GM23248 (cell line): ENCODE measurements at places on chromosomes 5 and 9. TPM values are rescaled to one million over a fixed set of nuclear protein-coding genes. Genes with fewer than 3 reads are reported as not detected.

DNA sequence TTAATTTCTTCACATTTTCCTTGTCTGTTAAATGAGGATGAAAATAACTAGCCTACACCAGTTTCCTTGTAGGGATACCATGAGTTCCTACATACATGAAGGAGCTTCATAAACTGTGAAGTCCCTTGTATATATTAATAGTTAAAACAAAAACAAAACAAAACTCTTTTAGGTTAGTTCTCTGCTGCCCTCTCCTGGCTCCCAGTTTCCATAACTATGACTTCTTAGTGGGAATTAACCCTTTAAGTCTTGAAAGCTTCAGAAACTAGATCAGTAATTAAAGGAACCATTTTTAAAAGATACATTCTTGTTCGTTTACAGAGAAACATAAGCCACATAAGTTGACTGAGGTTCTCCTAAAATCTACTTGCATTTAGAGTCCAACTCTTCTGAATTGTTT lies 500.0 kb upstream of the C9orf72 start:
- peak; percentile 72 for DNase-seq

- no peak for DNase-seq
Observed at GRCh38 chr9:129879103-129879699, 43.9 kb downstream of the USP20 start.

Gene IL4
- 0.34 TPM in 1 of 2 replicates, not detected in the other for polyA plus RNA-seq

Gene HAVCR1
- not detected in 2 replicates for polyA plus RNA-seq

DNA sequence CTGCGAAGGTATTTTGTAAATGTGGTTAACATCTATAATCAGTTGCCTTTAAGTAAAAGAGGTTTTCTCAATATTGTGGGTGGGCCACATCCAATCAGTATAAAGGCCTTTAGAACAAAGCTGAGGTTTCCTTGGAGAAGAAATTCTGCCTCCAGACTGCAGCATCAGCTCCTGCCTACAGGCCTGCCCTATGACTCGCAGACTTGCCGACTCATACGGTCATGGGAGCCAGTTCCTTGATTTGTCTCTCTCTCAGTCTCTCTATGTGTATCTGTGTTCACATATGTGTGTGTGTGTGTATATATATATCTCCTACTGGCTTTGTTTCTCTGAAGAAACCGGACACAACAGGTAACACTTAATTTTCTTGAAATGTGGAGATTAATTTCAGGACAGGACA lies 45.3 kb downstream of the SLC36A1 start:
- DNase-seq, result peak; percentile 92

Gene FXN
- 22.0 and 23.6 TPM in 2 replicates for polyA plus RNA-seq

- DNase-seq, result no peak
Observed at GRCh38 chr5:130692770-130693169, 472.3 kb downstream of the HINT1 start.

- peak; percentile 74 for DNase-seq
Observed at GRCh38 chr5:54062958-54063357, 247.4 kb downstream of the ARL15 start.

Gene C8G
- 0.49 TPM in 1 of 2 replicates, not detected in the other for polyA plus RNA-seq

DNA sequence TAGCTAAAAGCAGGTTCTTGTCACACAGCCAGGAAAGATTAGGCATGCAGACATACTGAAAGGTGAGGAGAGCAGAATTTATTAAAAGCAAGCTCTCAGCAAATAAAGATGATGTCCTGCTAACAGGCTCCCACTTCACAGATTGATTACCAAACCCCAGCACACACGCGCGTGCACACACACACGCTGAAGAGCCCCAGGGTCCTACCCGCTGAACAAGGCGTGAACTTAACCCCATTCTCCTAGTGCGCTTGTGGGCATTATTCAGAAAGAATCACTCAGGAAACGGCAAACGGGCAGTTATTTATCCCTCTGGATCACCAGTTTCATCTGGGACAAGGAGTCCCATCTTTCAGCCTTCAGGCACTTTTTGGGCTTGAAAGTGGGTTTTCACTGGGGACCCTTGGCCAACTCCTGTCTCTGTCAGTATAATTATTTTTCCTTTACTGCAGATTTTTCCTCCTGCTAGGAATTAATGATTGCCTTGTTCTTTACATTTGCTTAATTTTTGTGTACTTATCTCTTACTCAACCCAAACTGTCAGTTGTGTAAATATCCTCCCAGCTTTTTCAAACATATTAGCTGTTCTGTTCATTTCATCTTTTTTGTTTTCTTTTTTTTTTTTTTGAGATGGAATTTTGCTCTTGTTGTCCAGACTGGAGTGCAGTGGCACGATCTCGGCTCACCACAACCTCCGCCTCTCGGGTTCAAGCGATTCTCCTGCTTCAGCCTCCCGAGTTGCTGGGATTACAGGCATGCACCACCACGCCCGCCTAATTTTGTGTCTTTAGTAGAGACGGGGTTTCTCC lies 92.6 kb downstream of the RIC1 start:
- DNase-seq, result no peak
